Activated CD8-positive, alpha-beta memory T cell treated with anti-CD3 and anti-CD28 coated beads for 1 hour (primary cell): ENCODE measurements at places on chromosomes 16 and 17.

DNA sequence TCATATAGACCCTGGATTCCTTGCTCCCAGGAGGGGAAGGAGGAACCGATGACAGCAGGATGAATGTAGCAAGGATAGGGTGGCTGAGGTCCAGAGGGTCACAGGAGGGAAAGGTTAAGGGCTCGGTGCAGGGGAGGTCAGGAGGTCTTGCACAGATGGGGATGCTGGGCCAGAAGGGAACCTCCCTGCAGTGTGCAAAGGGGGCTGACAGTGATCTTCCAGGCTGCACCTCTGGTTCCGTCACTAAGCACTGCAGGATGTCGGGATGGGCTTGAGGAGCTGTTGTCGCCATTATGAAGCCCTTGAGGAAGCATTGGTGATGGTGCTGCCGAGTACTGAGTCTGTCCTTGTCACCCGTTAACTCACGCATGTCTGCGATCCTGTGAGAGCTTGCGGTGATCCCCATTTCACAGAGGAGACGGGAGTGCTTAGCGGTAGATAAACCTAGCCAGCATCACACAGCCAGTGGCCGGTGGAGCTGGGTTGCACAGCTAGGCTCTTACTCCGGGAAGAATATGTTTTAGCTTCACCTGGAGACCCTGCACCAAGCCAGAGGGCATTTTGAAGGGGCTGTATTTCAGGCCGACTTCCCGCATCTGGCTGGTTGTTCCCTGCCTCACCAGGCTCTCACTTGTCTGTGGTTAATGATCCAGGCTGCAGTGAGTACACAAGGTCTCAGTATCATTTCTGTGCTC lies 120.4 kb downstream of the SNX29 start:
- no peak for DNase-seq

DNA sequence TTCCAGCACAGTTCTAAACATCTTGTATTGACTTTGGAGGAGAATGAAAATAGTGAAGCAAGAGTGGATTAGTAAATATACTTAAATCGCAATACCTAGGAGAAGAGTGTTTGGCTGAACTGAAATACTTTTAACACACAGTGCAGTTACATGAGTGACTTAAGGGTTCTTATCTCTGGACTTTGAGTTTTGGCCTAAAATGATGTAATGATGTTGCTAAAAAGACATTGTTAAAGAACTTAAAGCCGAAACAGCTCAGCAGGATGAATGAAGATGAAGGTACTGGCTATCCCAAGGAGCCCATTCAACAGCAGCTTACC lies 28.1 kb downstream of the PMP22 start:
- no peak for DNase-seq

GRCh38 chr16:54318941-54319340 lies 32.4 kb upstream of the IRX3 start:
- DNase-seq = no peak

GRCh38 chr16:22785552-22785951 lies 28.4 kb upstream of the HS3ST2 start:
- no peak for DNase-seq

- no peak for DNase-seq
These were observed 24.1 kb upstream of the SCNN1B start for GRCh38 chr16:23278031-23278430.

GRCh38 chr16:78106686-78107085 lies 7.2 kb downstream of the WWOX start:
- DNase-seq = no peak

DNA sequence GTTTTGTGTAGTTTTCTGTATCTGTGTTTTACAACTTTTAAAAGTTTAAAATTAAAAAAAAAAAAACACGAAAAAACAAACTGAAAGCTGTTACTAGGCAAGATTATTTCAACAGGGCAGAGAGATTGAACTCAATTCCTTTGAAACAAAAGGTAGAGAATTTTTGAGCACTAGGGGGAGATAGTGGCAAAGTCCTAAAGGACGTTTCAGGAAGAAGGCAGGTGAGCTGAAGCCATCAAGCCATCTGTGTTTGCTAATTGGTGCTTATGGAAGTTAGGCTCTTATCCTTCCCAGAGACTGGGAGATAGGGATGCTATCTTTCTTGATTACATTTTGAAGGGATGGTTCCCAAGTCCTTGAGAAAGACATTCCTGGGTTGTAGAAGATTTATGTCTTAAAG lies 70.6 kb upstream of the CLEC3A start:
- DNase-seq = no peak

- no peak for DNase-seq
These were observed 22.9 kb upstream of the CORO6 start for GRCh38 chr17:29645515-29646051.

DNA sequence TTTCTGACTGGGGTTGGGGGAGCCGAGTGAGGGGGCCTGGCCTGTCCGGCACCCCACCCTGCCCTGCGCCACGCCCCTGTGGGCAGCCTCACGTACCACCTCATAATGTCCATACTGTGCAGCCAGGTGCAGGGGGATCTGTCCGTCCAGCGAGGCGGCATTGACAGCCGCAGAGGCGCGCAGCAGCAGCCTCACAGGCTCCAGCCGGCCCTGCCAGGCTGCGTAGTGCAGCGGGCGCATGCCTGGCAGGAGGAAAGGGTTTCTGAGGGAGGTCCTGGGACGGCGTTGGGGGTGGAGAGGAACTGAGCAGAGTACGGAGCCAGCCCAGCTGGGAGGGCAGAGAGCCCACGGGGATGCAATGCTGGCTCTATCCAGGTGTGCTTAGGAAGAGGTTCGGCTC lies 8.4 kb downstream of the CASKIN2 start:
- no peak for DNase-seq

- DNase-seq = no peak
These were observed 89.5 kb upstream of the BCAR1 start for GRCh38 chr16:75340741-75341491.

- DNase-seq = no peak
These were observed 7.7 kb downstream of the ARHGAP17 start for GRCh38 chr16:25007284-25007984.

GRCh38 chr16:31874366-31875111 lies 932 bp downstream of the ZNF267 start:
- no peak for DNase-seq

DNA sequence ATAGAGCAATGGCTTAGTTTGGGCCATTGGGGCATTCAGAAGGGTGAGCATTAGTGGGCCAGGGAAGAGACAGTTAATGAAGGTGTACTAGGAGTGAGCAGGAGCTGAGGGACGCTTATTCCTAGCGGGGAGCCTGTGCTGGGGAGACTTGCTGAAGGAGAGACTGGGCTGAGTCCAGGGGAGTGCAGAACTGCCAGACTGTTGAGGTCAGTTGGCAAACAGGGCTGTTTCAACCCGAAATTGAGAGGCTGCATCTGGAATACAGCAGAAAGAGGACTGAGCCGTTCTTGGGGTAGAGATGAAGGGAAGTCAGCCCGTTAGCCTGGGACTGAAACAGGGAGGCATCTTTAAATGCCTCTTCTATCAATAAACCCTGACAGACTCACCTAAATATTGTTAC lies 33.2 kb downstream of the MAP2K6 start:
- DNase-seq = no peak

DNA sequence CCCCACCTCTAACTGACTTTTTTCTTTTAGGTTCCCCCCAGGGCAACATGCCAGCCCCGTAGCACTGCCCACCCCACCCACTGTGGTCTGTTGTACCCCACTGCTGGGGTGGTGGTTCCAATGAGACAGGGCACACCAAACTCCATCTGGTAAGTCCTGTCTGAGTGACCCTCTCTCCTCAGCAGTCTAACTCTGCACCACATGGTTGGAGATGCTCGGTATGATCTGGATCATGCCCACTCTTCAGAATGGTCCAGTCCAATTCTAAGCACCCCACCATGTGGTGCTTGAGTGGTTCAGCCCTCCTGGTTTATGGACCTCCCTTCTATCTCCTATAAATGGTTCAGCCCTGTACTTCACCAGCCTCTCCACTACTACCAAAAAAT lies 5.9 kb downstream of the KDM6B start:
- DNase-seq = no peak

GRCh38 chr17:42010898-42011516 lies 6.2 kb downstream of the DNAJC7 start:
- no peak for DNase-seq

DNA sequence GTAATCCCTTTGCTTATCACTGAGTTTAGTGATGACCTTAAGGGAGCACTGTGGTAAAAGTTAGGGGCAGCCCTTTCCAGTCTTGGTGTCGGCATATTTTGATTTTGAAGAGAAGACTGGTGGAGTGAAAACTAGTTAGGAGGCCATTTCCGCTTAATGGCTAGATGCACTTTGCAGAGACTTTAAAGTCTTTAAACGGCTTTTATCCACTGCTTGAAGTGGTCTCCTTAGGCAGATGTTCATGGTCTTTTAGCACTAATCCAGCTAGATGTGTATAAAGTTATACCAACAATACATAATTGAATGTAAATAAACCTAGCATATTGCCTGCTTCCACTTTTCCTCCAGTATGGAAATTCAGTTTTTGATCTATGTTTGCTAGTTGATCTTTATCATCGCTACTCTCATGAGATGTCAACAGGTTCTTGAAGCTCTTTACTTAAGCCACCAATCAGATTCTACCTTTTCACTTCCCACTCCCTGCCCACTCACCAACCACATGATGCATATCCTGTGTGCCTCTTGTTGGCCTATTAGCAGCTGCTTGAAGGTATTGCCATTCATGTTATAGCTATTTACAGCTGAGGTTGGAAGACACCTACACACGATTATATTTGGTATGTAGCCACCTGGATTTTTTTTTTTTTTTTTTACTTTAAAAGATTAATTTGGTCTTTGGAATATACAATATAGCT lies 132.0 kb downstream of the NLK start:
- DNase-seq = no peak

GRCh38 chr17:29032013-29032856 lies 10.7 kb upstream of the PIPOX start:
- no peak for DNase-seq

DNA sequence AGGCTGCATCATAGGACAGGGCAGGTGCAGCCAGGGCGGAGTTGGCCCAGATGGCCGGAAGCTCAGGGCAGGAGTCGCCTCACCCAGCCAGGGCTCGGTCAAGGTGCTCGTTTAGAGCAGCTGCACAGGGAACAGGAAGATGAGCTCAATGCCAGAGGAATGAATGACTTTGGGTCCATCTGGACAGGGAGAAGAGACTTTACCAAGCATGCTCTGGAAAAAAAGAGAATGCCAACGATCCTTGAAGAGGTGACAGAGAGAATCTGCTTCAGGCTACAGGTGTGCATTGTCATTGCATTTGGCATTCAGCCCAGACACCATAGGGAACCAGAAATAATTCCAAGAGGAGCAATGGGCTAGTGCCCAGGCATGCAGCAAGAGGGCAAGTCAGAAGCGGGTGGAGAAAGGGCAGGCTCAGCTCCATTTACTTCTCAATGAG lies 6.7 kb upstream of the MPP3 start:
- DNase-seq = no peak

- no peak for DNase-seq
These were observed 951 bp upstream of the GPRC5C start for GRCh38 chr17:74430706-74431567.

GRCh38 chr16:54285414-54286089 lies 1.0 kb downstream of the IRX3 start:
- no peak for DNase-seq

DNA sequence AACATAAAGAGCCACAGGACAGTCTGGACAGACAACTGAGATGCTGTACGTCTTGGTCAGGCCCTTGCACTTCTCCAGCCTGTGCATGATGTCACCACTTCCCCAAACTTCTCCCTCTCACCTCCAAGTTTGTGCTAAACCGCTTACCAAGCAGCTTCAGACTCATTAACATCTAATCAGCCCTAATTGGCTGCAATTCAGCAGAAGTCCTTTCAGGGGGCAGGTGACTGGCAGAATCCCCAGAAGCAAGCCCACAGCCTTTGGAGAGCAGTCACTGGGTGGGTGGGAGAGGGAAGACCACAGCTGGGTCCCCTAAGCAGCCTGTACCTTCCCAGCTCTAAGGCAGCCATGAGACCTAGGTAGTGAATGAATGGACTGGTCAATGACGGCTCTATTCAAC lies 161.4 kb downstream of the GRIN2A start:
- DNase-seq = no peak

GRCh38 chr17:7445619-7445968 lies 733 bp downstream of the CHRNB1 start:
- no peak for DNase-seq

DNA sequence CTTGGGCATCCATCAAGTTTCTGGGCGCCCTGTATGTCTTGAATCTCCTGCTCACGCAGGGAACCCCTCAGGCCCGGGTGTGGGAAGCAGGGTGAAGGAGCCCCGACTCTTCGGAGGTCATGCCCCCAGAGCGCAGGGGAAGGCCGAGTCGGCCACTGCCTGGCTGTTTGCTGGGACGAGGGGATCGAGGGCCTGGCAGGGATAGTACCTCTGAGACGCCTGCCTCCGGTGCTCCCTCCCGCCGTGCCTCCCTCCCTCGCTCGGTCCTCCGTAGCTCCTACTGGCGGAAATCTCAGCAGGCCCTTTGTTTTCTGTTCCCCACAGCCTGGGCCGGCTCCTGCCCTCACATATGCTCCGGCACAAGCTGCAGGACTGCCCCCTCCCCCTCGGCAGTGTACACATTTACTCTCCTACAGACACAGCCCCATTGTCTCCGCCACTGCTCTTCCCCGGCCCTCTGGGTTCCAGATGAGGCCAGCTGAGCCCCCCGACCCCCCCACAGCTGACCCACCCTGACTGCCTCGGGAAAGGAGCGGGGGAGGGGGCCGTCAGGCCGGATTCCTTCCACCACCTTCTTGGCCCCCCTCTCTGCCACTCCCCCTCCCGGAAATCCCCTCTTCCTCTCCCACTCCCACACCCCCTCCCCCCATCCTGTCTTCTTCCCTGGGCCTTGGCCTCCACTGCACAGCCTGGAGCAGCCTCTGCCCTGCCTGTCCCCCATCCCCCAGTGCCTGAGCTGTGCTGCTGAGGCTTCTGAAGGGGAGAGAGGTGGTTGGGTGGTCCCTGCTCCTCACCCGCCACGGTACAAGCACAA lies 1.4 kb downstream of the TRAF4 start:
- DNase-seq = no peak

- no peak for DNase-seq
These were observed 48.0 kb upstream of the RBFOX3 start for GRCh38 chr17:79658811-79659207.
